ENCODE measurements at places on chromosomes 13 and 19.

DNA sequence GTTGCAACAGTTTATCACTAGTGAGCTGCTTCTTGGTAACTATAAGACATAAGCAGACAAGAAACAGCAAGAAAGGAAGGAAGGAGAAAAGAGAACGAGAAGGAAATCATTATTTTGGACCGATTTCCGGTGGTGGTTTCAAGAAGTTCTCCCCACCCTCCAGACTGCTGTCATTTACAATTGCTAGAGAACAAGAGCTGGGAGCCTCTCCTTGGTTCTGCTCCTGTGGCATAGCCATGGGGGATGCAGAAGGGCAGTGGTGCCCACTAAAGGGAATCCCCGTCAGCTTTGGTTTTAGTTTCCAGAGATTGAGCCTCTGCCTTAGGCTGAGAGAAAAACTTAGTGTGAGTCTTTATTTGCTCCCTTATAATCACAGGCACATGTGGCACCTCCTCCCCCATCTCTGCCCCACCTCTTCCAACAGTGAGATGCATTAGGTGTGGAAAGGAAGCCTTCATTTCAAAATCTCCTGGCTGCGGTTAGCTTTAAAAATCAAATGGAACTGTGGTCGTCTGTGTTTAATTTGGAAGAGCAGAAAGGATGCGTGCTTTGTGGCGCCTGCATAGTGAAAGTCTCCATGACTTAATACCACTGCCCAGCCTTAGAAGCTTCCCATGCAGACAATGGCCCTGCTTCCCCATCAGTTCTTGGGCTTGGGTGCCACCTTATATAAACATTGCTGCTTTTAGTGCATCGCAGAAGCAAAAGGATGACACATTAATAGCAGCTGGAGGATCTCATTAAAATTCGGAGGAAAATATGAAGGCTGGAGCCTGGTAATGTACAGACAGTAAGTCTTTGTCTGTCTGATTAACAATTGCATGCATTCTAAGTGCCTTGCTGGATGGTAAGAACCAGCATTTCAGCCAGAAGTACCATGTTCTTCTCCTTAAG lies 25.0 kb downstream of the LRCH1 start:
- peak overlapping the region; percentile 30 for H3K4me3 ChIP-seq
- peaks cover 5% of the 10 kb centered on the region for H3K36me3 ChIP-seq
- no peak for DNase-seq
- no peak overlapping the region for H3K27ac ChIP-seq

DNA sequence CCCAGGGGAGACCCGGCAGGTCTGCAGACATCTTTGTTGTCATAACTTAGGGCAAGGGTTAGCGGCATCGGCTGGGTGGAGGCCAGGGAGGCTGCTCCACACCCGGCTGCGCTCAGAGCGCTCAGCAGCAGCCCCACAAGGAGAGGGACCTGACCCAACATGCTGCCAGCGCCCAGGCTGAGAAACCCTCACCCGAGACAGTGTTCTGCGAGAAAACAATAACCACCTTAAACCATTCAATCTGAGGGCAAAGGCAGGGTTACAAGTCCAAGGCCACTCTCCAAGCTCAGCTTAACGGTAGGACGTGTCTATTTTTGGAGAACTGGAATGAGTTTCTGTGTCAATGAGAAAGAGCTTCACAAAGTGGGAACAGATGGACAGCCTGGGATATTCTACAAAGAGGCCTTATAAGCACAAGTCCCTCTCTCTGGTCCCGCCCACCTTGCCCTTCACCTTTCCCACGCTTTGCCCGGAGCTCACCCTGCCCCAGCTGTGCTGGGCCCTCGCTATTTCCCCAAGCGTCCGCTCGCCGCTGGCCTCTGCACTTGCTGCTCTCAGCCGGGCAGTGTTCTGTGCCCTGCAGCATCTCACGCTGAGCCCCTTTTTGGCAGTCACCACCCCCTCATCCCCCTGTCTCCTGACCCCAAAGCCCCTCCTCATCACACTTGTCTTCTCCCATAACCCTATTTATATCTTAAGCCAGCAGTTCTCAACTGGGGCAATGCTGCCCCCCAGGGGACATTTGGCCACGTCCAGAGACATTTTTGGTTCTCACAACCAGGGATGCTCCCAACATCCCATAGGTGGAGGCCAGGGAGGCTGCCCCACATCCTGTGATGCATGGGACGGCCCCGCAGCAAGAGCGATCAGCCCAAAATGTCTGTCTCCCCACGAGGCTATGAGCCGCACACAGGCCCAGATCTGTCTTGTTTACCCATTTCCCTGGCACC lies 17.6 kb downstream of the PPP1R12C start:
- no peaks in the 10 kb centered on the region for H3K4me1 ChIP-seq
- no peak overlapping the region for H3K27ac ChIP-seq
- H3K4me3 ChIP-seq: no peak overlapping the region
- no peaks in the 10 kb centered on the region for H3K27me3 ChIP-seq

DNA sequence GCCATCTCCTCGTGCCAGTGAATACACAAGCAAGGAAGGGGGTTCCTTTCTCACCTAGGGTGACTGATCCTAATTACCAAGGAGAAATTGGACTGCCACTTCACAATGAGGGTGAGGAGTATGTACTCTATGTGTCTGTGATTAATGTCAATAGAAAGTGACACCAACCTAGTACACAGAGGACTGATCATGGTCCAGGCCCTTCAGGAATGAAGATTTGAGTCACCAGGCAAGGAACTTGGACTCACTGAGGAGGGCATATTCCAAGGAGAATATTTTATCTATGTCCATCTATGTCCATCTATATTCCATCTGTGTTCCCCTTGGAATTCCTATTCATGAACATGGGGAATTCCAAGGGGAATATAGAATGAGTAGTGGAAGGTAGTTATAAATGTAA lies 9.2 kb upstream of the ALOX5AP start:
- DNase-seq: no peak
- H3K36me3 ChIP-seq: no peaks in the 10 kb centered on the region
- H3K4me1 ChIP-seq: peaks cover 13% of the 10 kb centered on the region
- peaks cover 2% of the 10 kb centered on the region for H3K27me3 ChIP-seq
- H3K27ac ChIP-seq: no peak overlapping the region
- no peak overlapping the region for H3K4me3 ChIP-seq

DNA sequence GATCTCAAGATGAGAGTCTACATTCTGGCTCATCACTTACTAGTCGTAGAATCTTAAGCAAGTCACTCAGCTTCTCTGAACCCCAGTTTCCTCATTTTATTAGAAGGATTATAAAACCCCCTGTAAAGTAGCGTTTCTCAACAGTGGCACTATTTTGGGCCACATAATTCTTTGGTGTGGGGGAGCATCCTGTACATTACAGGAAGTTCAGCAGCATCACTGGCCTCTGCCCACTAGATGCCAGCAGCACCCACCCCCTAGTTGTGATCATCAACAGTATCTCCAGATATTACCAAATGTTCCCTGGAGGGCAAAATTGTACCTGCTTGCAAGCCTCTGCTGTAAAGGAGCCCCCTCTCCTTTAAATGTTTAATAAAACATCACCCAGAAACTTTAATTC lies 22.6 kb downstream of the STARD13 start:
- no peaks in the 10 kb centered on the region for H3K36me3 ChIP-seq
- no peak overlapping the region for H3K4me3 ChIP-seq
- H3K27ac ChIP-seq: no peak overlapping the region
- no peak for DNase-seq

DNA sequence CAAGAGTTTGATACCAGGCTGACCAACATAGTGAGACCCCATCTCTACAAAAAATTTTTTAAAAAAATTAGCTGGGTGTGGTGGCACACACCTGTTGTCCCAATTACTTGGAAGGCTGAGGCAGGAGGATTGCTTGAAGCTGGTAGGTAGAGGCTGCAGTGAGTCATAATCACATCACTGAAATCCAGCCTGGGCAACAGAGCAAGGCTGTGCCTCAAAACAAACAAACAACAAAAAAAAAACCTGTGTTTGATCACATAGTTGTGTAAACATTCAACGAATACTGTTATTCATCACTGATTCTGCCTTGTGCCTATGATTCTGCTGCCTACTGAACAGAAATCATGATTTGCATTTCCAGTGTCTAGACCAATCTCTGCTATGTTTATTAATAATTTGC lies 134.0 kb downstream of the TBC1D4 start:
- no peaks in the 10 kb centered on the region for H3K36me3 ChIP-seq
- no peak for DNase-seq
- H3K27ac ChIP-seq: no peak overlapping the region
- no peaks in the 10 kb centered on the region for H3K27me3 ChIP-seq

DNA sequence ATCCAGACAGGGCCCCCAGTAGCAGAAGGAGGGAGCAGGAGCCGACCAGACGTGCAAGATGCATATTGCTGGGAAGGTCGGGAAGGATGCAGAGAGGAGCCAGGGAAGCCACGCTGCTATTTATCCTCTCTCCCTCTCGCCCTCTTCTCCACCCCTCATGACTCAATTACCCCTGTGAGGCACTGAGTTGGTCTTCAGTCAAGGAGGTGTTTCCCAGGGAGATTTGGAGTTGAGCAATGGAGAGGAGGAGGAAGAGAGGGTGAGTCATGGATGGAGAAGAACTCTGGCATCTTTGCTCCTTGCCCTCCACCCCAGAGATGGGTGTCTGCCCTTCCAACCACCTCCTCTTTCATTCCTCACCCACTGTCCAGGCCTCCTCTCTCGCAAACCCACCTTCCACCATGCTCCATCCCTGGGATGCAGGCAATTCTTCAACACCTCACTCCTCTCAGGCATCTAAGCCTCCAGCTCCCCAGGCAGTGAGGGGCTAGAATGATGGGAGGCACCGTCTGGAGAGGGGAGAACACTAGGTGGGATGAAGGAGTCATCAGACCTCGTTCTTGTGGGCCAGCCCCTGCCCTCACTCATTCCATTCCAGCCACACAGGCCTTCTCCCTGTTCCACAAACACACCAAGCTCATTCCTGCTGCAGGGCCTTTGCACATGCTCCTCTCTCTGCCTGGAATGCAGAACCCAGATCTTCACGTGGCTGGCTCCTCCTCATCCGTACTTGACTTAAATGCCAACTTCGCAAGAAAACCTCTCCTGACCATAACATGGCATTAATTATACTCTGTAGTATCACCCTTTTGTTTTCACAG lies at the start of gene SBSN:
TSS of gene SBSN (minus strand) at position 94 of the 821 bp plus-strand sequence. CDS start at position 64, 30 bp downstream.
- H3K27me3 ChIP-seq: peaks cover 19% of the 10 kb centered on the region
- DNase-seq: no peak
- no peak within 1 kb of the TSS for H3K4me3 ChIP-seq
- H3K36me3 ChIP-seq: no peaks in the 10 kb centered on the region
- H3K4me1 ChIP-seq: peaks cover 2% of the 10 kb centered on the region

GRCh38 chr19:16290692-16291091 lies 33.9 kb upstream of the KLF2 start:
- H3K27ac ChIP-seq: no peak overlapping the region
- no peak for DNase-seq
- no peak overlapping the region for H3K4me3 ChIP-seq
- peaks cover 12% of the 10 kb centered on the region for H3K4me1 ChIP-seq
- H3K36me3 ChIP-seq: peaks cover 1% of the 10 kb centered on the region

GRCh38 chr13:32951580-32951979 lies 64.6 kb upstream of the KL start:
- H3K4me1 ChIP-seq: no peaks in the 10 kb centered on the region
- H3K27me3 ChIP-seq: peaks cover 3% of the 10 kb centered on the region
- DNase-seq: no peak
- H3K4me3 ChIP-seq: no peak overlapping the region

GRCh38 chr13:42883771-42884467 lies 102.5 kb downstream of the FAM216B start:
- H3K27me3 ChIP-seq: peaks cover 16% of the 10 kb centered on the region
- no peak for DNase-seq
- no peak overlapping the region for H3K4me3 ChIP-seq
- no peak overlapping the region for H3K27ac ChIP-seq

- no peak overlapping the region for H3K27ac ChIP-seq
- no peak overlapping the region for H3K4me3 ChIP-seq
These were observed 4.0 kb upstream of the RB1 start for GRCh38 chr13:48299591-48299990.

GRCh38 chr19:28437390-28438346 lies 775.3 kb downstream of the UQCRFS1 start:
- no peak for DNase-seq
- no peaks in the 10 kb centered on the region for H3K27me3 ChIP-seq
- H3K4me1 ChIP-seq: no peaks in the 10 kb centered on the region
- no peak overlapping the region for H3K27ac ChIP-seq
- H3K4me3 ChIP-seq: no peak overlapping the region

DNA sequence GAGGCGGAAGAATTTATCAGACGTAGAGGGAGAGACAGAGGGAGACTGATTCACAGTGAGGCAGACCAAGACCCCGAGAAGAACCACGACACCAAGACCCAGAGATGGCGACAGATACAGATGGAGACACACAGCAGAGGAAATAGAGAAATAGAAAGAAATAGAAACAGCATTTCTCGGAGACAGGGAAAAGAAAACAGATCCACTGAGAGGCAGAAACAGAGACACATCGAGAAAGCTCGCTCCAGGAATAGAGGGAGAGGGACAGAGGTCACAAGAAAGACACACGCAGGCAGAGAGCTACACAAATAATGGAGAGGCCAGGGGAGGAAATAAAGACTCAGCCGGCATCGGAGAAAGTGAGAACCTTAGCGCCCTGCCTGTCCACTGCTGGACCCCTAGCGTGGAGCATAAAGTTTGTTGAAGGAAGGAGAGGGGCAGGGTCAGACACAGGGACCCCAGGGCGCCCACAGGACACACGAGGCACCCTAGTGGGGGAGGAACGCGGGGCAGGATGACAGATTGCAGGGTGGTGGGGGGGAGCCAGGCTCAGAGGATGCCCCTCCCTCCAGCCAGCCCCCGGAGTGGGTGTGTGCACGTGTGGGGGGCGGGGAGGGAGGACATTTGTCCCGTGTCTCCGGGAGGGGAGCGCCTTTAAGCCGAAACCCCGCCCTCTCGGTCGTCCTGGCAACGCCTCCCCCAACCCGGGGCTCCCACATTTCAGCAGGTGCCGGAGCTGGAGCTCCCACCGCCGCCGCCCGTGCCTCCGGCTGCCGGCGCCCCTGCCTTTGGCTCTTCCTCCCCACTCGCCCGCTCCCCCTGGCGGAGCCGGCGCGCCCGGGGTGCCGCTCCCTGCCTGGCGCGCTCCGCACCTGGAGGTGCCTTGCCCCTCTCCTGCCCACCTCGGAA lies at the start of gene PRKCG:
TSS of gene PRKCG (plus strand) at position 716 of the 909 bp plus-strand sequence. CDS start 298 bp downstream, outside the sequence.
- peaks cover 33% of the 10 kb centered on the region for H3K27me3 ChIP-seq
- H3K4me1 ChIP-seq: peaks cover 13% of the 10 kb centered on the region
- DNase-seq: peak; percentile 36
- no peak within 1 kb of the TSS for H3K27ac ChIP-seq
- peak within 1 kb of the TSS; percentile 34 for H3K4me3 ChIP-seq

DNA sequence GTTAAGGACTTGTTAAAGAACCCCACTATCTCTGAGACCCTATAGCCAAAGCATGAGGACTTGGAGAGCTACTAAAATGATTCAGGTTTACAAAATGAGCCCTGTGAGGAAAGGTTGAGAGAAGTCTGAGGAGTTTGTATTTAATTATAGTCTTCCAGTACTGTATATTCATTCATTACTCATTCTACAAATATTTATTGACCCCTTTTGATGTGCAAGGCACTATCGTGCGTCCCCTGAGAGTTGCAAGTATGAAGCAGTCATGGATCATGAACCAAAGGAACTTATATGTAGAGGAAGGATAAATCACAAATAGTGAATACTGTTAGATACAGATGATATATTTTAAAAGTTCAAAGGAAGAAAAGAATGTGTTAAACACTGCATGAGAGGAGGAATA lies 84.4 kb downstream of the DNAJC15 start:
- peaks cover 3% of the 10 kb centered on the region for H3K4me1 ChIP-seq
- DNase-seq: no peak
- peaks cover 6% of the 10 kb centered on the region for H3K36me3 ChIP-seq
- peaks cover 4% of the 10 kb centered on the region for H3K27me3 ChIP-seq
- no peak overlapping the region for H3K27ac ChIP-seq

- H3K4me3 ChIP-seq: no peak overlapping the region
- no peaks in the 10 kb centered on the region for H3K36me3 ChIP-seq
- DNase-seq: no peak
- no peaks in the 10 kb centered on the region for H3K4me1 ChIP-seq
- H3K27ac ChIP-seq: no peak overlapping the region
These were observed 241.1 kb downstream of the DNAJC15 start for GRCh38 chr13:43264458-43264857.

Data from T-helper 2 cell treated with Interferon-gamma antibody and Interleukin-4, amounts not matched to agents 5 μg/mL and 100 μg/mL, for 36 hours (primary cell).